ENCODE measurements at places on chromosomes 3 and 15.

GRCh38 chr15:41609123-41609522 lies 50.1 kb downstream of the TYRO3 start:
- no peak for DNase-seq

- no peak for DNase-seq
Observed at GRCh38 chr3:161208931-161209330, 12.2 kb upstream of the NMD3 start.

DNA sequence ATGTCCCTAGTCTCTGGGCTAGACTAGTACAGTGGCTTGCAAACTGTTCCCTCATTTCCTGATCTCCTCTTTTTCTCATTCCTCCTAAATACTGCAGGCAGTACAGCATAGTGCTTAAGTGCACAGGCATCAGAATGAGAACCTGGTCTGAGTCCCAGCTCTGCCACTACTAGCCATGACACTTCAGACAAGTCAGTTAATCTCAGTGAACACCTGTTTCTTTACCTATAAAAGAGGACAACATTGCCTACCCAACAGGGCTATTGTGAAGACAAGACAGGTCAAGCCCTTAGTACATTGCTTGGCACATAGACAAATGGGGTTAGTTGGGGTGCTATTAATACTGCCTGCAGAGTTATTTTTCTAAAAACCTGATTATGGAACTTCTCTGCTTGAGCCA lies 113.3 kb downstream of the RYR3 start:
- no peak for DNase-seq

- DNase-seq = no peak
Observed at GRCh38 chr3:22621205-22621809, 581.8 kb upstream of the UBE2E2 start.

- no peak for DNase-seq
Observed at GRCh38 chr3:40871394-40871793, 327.9 kb upstream of the CTNNB1 start.

DNA sequence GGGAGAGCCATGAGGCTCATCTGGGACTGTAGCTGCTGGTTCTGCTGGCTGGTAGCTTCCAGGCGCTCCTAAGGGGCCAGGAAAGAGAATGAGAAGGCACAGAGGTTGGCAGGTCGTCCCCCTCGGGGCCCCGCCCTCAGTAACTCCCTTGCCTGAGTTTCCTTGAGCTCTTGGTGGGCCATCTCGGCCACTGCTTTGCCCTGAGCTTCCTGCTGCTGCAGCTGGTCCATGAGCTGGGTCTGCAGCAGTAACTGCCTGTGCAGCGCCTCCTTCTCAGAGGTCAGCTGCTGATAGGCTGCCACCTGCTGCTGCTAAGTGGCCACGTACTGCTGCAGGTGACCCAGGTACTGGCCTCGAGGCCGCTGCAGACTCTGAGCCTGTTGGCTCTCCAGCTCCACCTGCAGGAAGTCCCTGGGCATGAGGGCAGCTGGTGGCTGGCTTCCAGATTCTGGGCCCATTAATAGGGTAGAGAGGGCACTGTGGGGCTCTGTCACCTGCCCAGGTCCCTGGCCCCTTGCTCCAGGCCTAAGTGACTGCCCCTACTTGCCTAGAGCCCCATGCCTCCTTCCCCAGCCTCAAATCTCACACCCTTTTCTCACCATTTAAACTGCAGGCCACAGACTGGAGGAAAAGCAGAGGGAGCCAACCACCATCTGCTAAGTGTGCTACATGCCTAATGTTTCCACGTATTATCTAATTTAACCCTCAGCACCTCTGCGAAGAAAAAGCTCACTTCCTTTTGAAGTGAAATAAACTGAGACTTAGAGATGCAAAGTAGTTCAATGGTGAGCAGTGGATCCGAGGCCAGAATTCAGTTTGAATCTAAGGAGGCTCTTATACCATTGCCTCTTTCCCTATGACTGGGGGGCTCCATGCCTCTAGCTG lies 10.8 kb upstream of the VPS33B start:
- peak; percentile 25 for DNase-seq

GRCh38 chr3:126464997-126465396 lies 10.7 kb downstream of the ZXDC start:
- no peak for DNase-seq

Measured in stimulated activated CD8-positive, alpha-beta memory T cell treated with anti-CD3 and anti-CD28 coated beads, Interleukin-7, amount 100 ng/mL, for 1 hour (primary cell).